ENCODE measurements at places on chromosomes 3 and 15. TPM values are rescaled to one million over a fixed set of nuclear protein-coding genes. Genes with fewer than 3 reads are reported as not detected.

The LSG1 gene
- total RNA-seq: 43.8 TPM

The CPNE9 gene
- total RNA-seq: 0.59 TPM

- no peak overlapping the region for H3K4me3 ChIP-seq
- H3K27me3 ChIP-seq: peaks cover 5% of the 10 kb centered on the region
- no peak overlapping the region for H3K27ac ChIP-seq
- no peak for DNase-seq
These were observed 202.2 kb upstream of the CMC1 start for GRCh38 chr3:28039234-28039633.

DNA sequence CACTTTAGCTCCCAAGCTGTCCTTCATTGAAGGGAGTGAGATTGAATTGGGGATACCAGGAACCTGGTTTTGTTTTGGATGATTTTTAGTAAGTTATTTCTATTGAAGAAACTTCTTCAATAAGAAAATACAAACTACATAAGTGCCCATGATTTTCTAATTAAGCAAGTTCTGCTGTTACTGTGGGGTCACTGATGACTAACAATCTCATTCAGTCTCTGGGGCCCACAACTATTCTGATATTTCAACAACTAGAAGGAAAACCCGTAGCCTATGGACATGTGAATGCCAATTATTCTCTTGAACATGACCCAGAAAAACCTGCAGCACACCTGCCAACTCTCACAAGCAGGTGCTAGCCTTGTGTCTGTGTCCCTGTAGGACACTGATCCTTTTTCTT lies 184.6 kb downstream of the DCLK3 start:
- H3K4me3 ChIP-seq: no peak overlapping the region
- peaks cover 2% of the 10 kb centered on the region for H3K27me3 ChIP-seq
- H3K36me3 ChIP-seq: no peaks in the 10 kb centered on the region
- DNase-seq: no peak
- H3K27ac ChIP-seq: no peak overlapping the region

DNA sequence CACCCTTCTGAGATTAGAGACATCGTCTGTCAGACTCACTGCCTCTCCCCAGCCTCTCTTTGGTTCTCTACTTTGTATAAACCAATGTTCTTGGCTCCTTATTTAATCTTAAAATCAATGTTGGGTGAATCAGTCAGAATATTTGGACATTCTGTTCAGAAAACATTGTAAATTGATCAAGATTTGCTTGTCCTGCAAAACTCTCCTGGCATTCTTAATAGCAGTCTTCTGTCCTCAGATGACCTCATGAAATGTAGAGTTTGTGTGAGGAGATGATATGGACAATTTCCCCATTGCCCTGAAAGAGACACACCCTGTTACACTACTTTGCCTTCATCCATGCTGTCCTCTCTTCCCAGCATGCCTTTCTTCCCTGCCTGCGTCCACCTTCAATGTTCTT lies 33.6 kb downstream of the CD200R1L start:
- no peak for DNase-seq
- H3K27me3 ChIP-seq: no peaks in the 10 kb centered on the region
- no peaks in the 10 kb centered on the region for H3K36me3 ChIP-seq
- H3K27ac ChIP-seq: peak overlapping the region; percentile 22

DNA sequence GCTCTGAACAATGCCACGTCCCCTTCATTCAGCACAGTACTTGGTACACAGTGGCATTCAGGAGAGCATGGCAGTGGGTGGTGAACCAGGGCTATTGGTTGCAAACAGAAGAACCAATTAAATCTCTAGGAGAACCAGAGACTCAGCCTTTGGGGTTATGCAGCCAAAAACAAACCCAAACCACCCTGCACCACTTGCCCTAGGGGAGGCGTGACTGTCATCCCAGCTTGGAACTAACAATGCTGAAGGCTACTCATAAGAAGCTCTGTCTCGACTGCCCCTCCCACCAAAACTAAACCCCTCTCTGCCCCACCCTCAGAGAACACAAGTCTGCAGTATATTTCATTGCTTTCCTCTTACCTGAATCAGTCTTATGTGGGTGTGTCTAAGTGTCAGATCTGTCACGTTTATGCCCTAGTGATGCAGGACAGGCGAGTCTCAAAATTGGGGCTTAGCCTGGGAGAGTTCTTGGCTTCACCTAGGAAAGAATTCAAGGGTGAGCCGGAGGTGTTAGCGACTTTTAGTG lies 15.2 kb upstream of the KLHL40 start:
- H3K36me3 ChIP-seq: no peaks in the 10 kb centered on the region
- H3K4me3 ChIP-seq: no peak overlapping the region
- peaks cover 3% of the 10 kb centered on the region for H3K27me3 ChIP-seq
- no peak for DNase-seq
- no peaks in the 10 kb centered on the region for H3K4me1 ChIP-seq
- peak overlapping the region; percentile 11 for H3K27ac ChIP-seq
